ENCODE measurements at places on chromosomes 5 and 9. TPM values are rescaled to one million over a fixed set of nuclear protein-coding genes. Genes with fewer than 3 reads are reported as not detected.

DNA sequence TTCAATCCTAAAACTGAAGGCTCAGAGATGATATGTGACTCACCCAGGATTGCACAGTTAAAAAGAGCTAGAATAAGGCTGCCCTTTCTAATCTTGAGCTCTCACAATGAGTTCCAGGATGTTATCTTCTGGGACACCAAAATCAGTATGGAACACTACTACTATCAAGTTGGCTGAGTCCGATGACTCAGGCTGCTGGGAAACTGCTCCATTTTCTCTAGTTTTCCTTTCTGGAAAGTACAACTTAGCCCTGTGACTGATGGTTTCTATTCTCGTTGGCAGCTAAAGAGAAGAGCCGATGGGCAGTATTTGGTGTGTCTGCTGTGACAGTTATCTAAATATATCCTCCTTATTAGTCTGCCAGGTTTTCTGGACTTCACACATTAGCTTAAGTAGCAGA lies 37.9 kb upstream of the DPYSL3 start:
- no peak for DNase-seq

GRCh38 chr5:74556631-74557595 lies 83.6 kb downstream of the ENC1 start:
- DNase-seq, result no peak

- DNase-seq, result no peak
Measured at GRCh38 chr9:110912419-110913291, 125.6 kb downstream of the LPAR1 start.

DNA sequence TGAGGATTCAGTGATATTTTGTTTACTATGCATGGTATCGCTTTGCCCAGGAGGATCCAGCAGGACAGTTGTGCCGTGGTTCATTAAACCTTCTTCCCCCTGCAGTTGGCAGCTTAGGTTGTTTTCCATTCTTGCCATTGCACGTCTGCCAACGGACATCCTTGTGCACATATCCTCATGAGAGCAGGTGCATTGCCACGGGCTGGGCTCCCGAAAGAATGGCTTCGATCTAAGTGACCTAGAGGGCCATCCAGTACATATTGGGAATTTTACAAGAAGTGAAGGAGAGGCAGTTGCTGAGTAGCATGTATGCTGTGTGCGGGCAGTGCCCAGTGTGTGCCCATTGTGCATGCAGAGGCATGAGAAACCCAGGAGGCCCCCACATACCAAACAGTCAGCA lies 22.1 kb downstream of the HRH2 start:
- DNase-seq, result no peak

DNA sequence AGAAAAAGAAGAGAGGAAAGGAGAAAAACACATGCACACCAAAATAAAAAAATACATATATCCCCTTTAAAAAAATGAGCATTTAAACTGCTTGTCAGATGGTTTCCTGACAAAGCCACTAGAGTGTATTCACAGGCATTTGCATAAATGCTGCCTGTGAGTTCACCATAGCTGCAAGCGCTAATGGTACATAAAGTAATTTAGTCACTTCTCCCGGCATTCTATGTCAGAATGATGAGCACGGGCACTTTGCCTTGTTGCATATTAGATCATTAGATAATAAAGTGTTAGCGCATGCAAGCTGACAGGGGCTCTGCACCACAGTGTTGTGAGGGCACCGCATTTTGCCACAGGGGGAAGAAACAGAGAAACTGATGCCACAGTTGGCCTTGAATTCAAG lies 280.6 kb downstream of the EBF1 start:
- DNase-seq, result no peak

The NXNL2 gene
- not detected for total RNA-seq

GRCh38 chr9:3928590-3928989 lies 371.3 kb downstream of the GLIS3 start:
- no peak for DNase-seq

- no peak for DNase-seq
Measured at GRCh38 chr5:109877670-109878045, 187.9 kb downstream of the MAN2A1 start.

The SOX30 gene
- total RNA-seq, result 0.33 TPM

The CBY3 gene
- total RNA-seq, result not detected

The C5orf34 gene
- total RNA-seq, result 7.7 TPM

DNA sequence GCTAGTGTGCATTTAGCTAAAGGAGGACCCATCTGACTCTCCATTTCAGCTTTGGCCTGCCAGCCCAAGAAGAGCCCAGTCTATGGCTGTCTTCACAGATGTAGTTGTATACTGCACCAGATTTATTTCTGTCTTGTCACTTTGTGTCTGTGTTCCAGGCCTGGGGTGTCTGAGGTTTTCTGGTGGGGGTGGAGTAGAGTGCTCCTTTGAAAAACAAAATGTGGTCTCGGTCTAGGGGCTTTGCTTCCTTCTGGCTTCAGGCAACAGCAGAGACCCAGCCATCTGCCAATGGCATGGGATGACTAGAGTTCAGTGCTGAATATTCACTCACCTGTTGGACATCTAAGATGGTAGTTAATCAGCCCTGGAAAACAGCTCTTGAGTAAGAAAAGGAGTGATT lies 10.9 kb downstream of the IGIP start:
- DNase-seq, result no peak

All from activated CD4-positive, alpha-beta memory T cell treated with anti-CD3 and anti-CD28 coated beads, Interleukin-2, amount 10 ng/mL, durations not matched to agents 7 days and 5 days (primary cell).